ENCODE measurements at places on chromosomes 6 and 20.

GRCh38 chr6:31740397-31741223, 805 bp downstream of the MSH5 start:
- no peak for DNase-seq

DNA sequence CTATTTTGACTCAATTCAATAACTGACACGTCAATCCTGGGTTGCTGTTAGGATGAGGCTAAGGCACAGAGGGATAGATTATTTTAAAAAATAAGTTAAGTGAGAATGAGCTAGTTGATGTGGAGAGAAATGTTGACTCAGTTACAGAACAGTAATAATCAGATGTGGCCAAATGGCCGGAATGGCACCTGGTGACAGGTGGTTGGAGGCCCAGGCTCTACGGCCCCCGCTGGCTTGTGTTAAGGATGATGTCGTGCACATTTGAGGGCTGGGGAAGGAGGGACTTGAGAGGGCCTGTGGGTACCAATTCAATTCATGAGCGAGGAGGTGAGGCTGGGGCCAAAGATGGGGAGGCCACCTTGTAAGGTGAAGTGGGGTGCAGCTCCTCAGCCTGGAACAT, 31.7 kb downstream of the APCDD1L start:
- DNase-seq, result no peak

DNA sequence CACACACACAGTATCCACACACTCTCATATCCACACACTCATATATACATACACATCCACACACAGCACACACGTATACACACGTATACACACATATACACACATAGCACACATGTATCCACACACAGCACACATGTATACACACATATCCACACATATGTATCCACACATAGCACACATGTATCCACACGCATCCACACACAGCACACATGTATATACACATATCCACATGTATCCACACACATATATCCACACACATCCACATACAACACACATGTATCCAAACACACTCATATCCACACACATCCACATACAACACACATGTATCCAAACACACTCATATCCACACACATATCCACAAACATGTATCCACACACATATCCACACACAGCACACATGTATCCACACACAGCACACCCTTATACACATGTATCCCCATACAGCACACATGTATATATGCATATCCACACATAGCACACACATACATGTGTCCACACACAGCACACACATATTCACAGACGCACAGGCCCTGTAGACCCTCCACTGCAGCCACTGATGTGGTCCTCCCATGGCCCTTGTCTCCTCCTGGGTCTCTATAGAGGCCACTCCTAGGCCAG, 172.1 kb downstream of the CDH4 start:
- no peak for DNase-seq

- peak; percentile 18 for DNase-seq
These were observed 2.1 kb downstream of the PTPRT start for GRCh38 chr20:43187476-43188233.

DNA sequence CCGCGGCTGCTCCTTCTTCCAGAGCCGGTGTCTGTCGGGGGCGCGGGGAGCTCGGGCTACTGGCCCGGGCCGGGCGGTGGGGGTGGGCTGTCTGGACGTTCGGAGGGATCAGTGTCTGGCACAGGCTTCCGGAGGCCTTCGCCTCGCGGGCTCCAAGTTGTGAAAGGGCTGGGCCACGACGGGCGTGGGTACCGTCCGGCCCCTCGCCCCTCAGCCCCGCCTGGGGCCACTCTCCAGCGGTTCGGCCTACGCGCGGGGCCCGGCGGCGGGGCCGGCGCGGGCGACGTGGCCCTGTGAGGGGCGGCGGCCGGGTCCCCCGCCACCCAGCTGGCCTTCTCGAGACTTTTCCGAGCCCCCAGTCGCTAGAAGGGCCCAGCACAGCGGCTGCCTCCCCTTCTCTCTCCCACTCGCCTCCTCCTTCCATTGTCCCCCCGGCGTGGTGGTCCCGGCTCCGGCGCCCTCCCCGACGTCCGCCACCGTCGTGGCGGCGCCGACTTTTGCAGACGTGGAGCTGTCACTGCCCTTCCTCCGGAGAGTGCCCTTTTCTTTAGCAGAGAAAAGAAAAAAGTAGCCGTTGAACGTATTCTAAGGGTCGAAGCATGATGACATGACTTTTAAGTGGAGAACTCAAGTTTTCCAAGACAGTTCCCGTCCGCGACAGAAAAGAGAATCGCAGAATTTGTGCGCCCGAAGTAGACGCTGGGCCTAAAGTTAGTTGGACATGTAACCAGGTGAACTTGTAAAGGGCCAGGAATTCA, 571 bp downstream of the ITCH start:
- DNase-seq, result no peak

- no peak for DNase-seq
These were observed 242.6 kb downstream of the GMPR start for GRCh38 chr6:16480763-16481560.

- DNase-seq, result no peak
These were observed 282.7 kb downstream of the GRIK2 start for GRCh38 chr6:101676187-101676586.

DNA sequence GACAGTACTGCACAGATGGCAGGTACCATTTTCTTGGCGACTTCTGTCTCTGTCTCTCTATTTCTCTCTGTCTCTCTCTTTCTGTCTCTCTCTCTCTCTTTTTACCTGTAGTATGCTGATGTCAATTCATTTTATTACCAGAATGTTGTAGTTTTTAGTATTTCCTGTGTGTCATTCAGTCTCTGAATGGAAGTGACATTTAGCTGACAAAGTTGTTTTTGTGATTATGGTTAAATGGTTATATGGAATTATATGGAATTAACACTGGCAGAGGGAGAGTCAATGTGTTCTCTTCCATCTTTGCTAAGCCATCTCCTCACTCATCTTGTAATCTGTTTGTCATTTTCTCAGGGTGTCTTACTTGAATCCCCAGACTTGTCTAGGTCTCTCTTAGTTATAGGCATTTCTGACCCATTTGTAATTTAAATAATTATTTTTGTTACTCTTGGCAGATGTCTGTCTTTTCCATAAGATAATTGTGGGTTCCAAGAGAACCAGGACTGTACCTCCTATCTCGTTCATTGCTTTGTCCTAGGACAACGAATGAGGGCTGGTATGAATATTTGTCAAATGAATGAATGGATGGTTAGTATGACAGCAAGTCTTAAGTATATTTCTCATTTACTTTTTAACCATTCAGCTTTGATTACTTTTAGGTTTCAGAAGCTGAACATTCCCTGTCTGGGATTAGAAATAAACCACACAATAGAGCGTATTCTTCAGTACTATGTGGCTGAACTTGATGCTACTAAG, 64.4 kb downstream of the DNAH8 start:
- no peak for DNase-seq

GRCh38 chr6:44217332-44218143, 812 bp downstream of the MYMX start:
- DNase-seq, result no peak

- DNase-seq, result no peak
These were observed 376.1 kb downstream of the CENPW start for GRCh38 chr6:126716032-126716431.

- no peak for DNase-seq
These were observed 17.1 kb downstream of the XKR7 start for GRCh38 chr20:31984981-31985471.

- no peak for DNase-seq
These were observed 61.5 kb downstream of the TRAM2 start for GRCh38 chr6:52515219-52515960.

GRCh38 chr6:101700655-101701054, 307.1 kb downstream of the GRIK2 start:
- DNase-seq, result no peak

DNA sequence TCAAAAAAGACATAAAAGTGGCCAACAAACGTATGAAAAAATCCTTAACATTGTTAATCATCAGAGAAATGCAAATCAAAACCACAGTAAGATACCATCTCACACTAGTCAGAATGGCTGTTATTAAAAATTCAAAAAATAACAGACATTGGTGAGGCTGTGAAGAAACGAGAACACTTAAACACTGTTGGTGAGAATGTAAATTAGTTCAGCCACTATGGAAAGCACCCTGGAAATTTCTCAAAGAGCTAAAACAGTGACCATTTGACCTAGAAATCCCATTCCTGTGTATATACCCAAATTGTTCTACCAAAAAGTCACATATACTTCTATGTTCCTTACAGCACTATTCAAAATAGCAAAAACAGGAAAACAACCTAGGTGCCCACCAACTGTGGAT, 24.9 kb upstream of the NT5E start:
- no peak for DNase-seq

GRCh38 chr6:154791556-154792317, 58.5 kb downstream of the SCAF8 start:
- DNase-seq, result no peak

DNA sequence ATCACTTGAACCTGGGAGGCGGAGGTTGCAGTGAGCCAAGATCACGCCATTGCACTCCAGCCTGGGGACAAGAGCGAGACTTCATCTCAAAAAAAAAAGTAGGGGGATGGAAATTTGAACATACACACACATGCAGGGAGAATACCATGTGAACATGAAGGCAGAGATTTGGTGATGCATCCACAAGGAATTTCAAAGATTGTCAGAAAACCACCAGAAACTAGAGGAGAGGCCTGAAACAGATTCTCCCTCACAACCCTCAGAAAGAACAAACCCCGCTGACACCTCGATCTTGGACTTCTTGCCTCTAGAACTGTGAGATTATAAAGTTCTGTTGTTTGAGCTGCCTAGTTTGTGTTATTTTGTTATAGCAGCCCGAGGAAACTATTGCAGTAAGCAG, 125.5 kb downstream of the GPX5 start:
- no peak for DNase-seq

- DNase-seq, result no peak
These were observed 2.4 kb upstream of the PRR18 start for GRCh38 chr6:166310634-166311033.

GRCh38 chr20:64101731-64102621, 5.4 kb downstream of the NPBWR2 start:
- DNase-seq, result peak; percentile 48

GRCh38 chr6:33288921-33289783, at the start of the genes PFDN6 and WDR46:
Gene PFDN6, plus strand, starts transcription at chr6:33289601. Its CDS starts 256 bp downstream, at chr6:33289857.
Gene WDR46, minus strand, starts transcription at chr6:33289239. Its CDS starts 69 bp downstream, at chr6:33289170.
- peak; percentile 65 for DNase-seq

DNA sequence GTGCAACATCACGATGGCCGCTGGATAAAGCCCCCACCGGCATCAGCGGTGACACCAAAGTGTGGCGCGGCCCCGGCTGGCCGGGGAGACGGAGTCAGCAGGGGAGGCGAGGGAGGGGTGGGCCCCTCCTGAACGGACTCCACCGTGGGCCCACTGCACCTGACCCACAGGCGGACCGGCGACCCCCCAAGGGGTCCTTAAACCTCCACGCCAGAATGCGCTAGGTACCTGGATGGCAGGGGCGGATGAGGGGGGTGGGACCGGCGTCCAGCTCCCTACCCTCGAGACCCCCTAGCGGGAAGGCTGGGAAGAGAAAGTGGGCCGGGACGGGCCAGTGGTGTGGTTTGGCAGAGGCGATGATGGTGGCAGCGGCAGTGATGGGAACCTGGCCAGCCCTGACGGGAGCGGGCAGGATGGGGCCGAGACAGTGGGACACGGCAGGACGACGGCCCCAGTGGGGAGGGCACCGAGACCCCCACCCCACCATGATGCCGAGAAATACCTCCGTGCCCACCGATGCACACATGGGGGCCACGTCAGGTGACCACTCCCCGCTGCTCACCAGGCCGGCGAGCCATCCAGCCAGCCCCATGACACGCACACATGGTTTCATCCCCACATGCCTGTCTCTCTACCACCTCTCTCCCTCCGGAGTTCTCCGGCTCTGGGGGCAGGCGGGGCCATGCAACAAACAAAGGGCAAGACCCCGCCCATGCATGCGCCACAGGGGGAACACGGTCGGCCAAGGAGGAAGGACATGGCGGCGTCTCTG, 771.9 kb upstream of the DEFB115 start:
- DNase-seq, result no peak
